ENCODE measurements at places on chromosomes 4 and X.

GRCh38 chr4:173411106-173411693 is 12.3 kb upstream of the SCRG1 start:
- no peaks in the 10 kb centered on the region for H3K36me3 ChIP-seq
- no peak overlapping the region for H3K27ac ChIP-seq
- no peak overlapping the region for H3K4me3 ChIP-seq
- peaks cover 9% of the 10 kb centered on the region for H3K4me1 ChIP-seq

DNA sequence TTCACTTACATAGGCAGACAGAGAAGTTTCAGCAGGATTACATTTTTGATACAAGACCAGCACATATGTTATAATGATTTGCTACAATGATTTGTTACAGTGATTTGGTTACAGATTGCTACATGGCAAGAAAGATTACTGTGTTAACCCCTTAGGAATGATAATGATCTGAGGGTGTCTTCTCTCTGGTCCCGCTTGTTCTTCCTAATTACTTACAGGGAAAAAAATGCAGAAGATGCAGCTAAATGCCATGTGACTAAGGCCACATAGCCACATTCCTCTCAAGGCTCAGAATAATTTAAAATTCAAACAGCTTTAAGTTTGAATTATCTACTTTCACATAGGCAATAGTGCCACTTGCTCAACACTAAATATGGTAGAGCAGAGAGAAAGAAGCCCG is 9.7 kb upstream of the LAP3 start:
- no peaks in the 10 kb centered on the region for H3K36me3 ChIP-seq
- no peak overlapping the region for H3K4me3 ChIP-seq
- no peaks in the 10 kb centered on the region for H3K4me1 ChIP-seq

GRCh38 chr4:140126261-140126660 is 27.7 kb downstream of the MAML3 start:
- H3K36me3 ChIP-seq = no peaks in the 10 kb centered on the region
- no peak for DNase-seq
- H3K4me1 ChIP-seq = no peaks in the 10 kb centered on the region
- no peak overlapping the region for H3K27ac ChIP-seq
- H3K4me3 ChIP-seq = no peak overlapping the region
- no peaks in the 10 kb centered on the region for H3K27me3 ChIP-seq

DNA sequence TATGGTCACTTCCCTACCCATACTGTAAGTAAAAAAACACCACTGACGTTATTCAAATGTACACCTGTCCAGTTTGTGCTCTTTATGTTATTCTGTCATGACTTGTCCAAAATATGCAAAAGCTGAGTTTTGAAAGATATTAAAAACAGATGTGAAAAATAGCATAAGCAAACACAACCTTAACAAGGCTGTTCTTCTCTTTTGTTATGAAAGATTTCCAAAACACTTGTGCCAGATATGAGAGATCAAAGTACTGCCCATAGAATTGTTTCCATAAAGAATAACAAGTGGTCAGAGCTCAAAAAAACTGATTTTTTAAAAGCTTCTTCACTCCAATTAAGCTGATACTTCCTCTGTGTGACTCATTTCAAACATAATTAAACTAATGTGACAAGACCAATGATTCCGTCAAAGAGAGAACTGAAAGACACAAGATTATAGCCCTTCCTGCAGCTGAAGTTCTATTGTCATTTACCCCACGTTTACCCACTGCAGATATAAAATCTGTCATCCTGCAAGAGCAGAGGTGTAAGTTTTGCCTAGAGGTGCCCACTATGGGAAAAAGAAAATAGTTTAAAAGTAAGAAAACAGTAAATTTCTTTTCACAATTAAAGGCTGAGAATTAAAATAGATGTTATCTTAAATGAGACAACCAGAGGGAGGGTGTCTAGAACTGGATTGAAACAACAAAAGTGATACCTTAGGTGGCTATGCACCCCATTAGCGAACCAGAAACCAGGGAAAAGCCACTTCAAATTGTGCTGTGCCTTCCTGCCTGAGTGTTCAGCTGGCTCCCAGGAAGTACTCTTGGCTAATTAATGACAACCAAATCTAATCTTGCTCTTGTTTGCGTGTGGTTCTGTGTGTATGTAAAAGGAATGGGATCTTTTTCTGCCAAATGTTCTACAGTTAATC is 30.1 kb downstream of the RASSF6 start:
- H3K4me3 ChIP-seq = no peak overlapping the region
- no peak for DNase-seq
- no peaks in the 10 kb centered on the region for H3K4me1 ChIP-seq
- peak overlapping the region; percentile 74 for H3K27ac ChIP-seq
- no peaks in the 10 kb centered on the region for H3K36me3 ChIP-seq

Measured in right lobe of liver (tissue), 6 donors.